Activated CD4-positive, alpha-beta T cell treated with anti-CD3 and anti-CD28 coated beads for 48 hours (primary cell): ENCODE measurements at places on chromosomes 2 and 18.

DNA sequence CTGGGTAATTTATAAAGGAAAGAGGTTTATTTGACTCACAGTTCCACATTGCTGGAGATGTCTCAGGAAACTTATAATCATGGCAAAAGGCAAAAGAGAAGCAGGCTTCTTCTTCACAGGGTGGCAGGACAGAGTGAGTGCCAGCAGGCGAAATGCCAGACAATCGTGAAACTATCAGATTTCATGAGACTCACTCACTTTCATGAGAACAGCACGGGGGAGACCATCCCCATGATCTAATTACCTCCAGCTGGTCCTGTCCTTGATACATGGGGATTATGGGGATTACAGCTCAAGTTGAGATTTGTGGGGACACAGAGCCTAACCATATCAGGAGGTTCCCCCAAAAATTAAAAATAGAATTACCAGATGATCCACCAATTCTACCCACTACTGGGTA lies 675.5 kb upstream of the SLC8A1 start:
- no peak for DNase-seq

DNA sequence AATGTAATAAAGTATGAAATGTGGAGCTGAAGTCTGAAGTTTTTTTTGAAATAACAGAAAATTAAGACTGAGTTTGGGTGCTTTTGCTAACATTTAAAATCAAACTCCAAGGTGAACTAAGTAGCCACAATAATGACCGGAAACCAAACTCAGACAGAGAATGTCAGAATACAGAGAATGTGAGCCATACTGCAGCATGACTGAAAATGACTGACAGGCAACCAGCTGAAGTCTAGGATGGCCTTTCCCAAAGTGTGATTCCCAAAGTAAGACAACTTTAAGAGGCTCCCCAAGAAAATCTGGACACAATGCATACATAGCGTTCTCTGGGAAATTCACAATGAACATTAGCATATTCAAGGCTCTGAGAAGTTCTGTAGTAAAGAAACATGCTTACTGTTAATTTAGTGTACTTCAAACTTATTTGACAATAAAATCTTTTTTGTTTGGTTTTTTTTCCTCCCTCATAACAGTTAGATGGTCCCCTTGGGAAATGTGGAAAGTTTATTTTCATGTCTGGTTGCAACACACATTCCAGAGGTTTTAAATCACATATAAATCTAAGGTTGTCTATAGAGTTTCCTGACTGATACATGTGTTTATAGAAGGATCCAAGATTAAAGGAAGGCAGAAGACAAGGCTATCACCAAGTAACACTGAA lies 28.6 kb downstream of the PLA2R1 start:
- no peak for DNase-seq

- no peak for DNase-seq
Measured at GRCh38 chr18:23238152-23238531, 102.9 kb downstream of the CABLES1 start.

DNA sequence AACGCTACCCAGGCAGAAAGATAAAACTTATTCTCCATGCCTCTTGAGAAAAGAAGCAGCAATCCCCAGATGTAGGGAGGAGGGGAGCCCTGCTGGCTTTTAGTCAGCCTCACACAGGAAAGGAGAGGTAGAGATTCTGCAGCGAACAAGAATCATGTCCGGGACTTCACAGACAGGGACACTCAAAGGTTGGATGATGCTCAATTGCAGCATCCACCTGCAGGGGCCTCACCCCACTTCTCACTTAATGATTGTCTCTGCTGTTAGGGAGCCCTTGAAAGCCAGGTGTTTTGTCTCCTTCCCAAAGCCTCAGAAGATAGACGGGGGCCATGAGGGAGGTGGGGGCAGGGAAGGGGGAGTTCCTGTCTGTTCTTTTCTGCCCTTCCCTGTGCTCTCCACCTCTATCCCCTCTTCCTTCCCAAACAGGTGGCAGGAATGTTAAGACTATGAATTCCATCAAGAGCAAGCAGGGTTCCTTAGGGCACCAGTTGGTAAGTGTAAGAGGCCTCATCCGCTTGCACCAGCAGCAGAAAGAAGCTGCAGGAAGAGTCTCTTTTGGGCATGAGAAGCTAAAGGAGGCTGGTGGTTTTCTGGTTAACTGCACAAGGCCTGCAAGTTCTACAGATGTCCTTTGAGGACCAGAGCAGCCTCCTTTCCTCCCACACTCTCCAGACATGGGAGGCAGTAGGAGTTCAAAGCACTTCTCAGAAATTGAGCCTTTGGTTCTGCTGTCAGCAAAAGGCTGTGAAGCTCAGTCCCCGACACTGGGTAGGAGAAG lies 154.7 kb upstream of the TNP1 start:
- DNase-seq, result no peak

DNA sequence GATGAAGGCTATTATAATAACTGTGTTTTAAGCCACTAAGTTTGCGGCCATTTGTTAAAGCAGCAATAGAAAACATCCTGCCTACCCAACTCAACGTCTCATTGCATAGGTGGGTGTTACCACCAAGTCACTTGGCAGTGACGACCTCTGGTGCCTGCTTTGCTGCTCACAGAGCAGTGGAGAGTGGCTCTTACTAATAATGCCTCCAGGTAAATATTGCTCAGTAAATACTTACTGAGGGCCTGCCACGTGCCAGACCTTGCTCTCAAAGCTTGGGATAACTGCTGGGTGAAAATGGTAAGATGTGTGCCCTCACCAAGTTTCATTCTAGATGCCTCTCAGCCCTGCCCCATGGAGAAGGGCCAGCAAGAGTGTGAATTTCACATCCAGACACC lies 27.7 kb downstream of the ITGA6 start:
- no peak for DNase-seq

DNA sequence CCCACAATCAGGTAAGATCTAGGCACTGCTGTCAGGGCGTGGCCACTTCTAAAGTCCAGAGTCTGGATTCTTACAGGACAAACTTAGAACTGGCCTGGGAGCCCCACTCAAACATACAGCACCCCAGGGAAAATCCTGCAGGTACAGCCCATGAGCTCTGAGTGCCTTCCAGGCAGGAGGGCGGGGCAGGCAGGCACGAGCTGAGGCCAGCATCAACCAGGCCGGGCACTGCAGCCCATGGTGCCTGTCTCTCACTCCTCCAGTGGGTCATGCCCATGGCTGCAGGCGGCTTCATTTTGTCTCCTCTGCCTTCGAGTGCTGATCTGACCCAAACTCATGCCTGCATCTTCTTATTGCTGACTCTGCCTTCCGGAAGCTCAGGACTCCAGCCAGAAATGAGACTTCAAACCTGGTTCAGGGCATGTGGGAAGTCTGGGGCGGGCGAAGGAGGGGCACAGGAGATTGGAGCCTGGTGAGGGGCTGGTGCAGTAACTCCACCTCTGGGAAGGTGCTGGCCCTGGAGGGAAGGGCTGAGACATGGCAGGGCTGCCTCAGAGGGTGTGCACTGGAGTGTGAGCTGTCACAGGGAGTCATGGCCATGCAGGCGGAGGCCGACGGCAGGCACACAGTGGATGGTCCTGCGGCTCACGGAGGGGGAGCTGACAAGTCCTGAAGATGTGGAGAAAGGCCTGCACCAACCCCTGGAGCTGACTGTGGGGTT lies 40.5 kb downstream of the HS6ST1 start:
- DNase-seq, result no peak

GRCh38 chr18:80167331-80167730 lies 58.3 kb downstream of the ADNP2 start:
- no peak for DNase-seq

DNA sequence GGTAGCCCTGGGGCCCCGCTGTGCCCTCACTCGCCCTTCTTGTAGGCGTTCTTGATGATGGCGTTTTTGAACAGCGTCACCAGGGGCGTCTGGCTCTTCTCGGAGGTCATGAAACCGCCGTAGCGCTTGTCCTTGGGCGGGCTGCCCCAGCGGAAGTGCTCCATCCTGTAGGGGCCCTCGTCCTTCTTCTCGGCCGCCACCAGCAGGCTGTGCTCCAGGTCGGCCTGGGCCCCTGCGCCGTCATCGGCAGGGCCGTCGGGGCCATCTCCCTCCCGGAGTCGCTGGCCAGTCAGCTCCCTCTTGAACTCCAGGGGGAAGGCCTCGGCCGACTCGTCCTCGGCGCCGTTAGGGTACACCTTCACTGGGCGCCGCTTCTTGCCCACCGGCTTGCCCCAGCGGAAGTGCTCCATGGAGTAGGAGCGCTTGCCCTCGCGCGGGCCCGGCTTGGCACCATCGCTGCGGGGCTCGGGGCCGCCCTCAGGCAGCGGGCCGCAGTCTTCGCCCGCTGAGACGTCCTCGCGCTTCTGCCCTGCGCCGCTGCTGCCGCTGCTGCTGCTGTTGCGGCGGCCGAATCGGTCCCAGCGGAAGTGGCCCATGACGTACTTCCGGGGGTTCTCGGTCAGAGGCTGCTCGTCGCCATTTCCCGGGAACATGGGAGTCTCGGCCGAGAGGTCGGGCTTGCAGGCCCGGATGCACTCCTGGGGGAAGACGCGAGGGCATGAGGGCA lies 7.2 kb downstream of the POMC start:
- DNase-seq, result peak; percentile 82

- no peak for DNase-seq
Measured at GRCh38 chr2:30764021-30764800, 43.0 kb downstream of the CAPN13 start.

GRCh38 chr2:149738767-149739166 lies 151.2 kb upstream of the MMADHC start:
- DNase-seq, result no peak

- DNase-seq, result no peak
Measured at GRCh38 chr2:234980451-234981187, 28.8 kb downstream of the SH3BP4 start.
